ENCODE measurements at places on chromosomes 2 and 18. TPM values are rescaled to one million over a fixed set of nuclear protein-coding genes. Genes with fewer than 3 reads are reported as not detected.

The SNTG2 gene
- 0.46 TPM for polyA plus RNA-seq

The EFHD1 gene
- 30.1 TPM for polyA plus RNA-seq

- no peak for DNase-seq
Measured at GRCh38 chr2:18664421-18664820, 75.1 kb upstream of the NT5C1B start.

The NEU4 gene
- polyA plus RNA-seq: 7.0 TPM

The ABHD1 gene
- 0.49 TPM for polyA plus RNA-seq

The RPRM gene
- 1.9 TPM for polyA plus RNA-seq

GRCh38 chr2:200320344-200320743, 13.9 kb downstream of the SPATS2L start:
- DNase-seq: no peak

DNA sequence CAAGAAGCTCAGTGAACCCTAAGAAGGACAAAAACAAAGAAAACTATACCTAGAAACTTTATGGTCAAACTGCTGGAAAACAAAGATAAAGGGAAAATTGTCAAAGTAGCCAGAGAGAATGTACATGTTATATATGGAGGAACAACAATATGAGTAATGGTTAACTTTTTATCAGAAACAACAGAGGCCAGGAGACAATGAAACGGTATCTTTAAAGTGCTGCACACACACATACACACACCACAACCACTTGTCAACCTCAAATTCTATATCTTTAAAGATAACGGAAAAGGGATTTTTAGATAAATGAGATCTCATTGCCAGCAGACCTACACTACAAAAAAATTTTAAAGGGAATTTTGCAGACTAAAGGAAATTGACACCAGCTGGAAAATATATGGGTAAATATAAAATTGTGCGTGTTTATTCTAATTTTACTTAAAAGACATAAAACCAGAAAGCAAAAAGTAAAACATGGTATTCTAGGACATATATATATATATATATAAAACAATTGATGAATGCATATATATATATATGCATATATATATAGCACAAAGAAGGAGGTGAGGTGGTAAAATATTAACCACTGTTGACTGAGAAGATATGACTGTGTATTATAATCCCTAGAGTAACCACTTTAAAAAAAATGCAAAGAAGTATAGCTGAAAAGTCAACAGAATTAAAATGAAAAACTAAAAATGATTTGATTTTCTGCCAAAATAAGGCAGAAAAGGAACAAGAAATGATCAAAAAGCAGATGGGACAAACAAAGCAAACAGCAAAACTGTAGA, 172.0 kb downstream of the SRBD1 start:
- no peak for DNase-seq

DNA sequence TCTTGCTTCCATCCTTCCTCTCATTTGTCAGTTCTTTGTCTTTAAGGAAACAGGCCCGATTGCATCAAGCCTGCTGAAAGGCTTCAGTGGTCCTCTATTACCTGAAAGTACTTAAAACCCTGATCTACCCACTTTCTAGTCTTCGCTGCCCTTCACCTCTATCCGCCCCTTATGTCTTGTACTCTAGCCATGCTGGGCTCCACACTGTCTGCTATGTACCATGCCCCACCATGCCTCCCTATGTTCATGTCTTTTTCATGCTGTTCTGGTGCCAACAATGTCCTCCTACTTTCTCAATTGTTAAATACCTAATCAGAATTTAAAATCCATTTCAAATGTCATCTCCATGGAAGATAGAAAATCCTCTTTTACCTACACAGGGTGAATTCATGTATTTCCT, 28.2 kb downstream of the CRYGD start:
- no peak for DNase-seq

DNA sequence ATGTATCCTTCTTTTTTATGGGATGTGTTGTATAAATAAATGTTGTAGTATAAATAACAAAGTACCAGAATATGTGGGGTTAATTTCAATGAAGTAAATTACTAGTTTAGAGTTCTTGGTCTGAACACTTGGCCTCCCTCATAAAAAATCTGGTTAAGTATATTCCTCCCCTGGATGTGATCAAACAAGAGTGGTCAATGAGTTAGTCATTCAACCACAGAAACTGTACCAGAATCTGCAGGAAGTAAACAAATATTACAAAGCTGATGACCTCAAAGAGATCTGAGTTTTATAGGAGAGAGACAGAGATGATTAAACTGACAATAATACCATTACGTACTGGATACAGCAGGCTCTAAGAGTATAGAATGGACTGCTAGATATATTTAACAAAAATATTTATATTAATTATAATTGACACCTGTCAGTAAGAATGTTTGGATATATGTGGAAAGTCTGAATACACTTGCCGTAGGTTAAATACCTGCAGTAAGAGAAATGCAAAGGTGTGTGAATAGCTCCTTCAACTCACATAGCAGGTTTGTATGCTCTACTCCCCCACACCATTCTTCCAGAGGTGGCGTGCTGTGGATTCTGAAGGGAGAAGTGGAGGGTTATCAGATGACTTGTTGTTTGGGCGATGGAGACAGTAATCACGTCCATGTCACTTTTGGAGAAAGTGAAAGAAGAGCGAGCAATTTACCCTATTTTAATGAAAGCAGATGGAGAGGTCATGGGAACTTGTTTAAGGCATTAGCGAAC, 108.3 kb upstream of the LRATD1 start:
- no peak for DNase-seq

The HOXD11 gene
- polyA plus RNA-seq: not detected

DNA sequence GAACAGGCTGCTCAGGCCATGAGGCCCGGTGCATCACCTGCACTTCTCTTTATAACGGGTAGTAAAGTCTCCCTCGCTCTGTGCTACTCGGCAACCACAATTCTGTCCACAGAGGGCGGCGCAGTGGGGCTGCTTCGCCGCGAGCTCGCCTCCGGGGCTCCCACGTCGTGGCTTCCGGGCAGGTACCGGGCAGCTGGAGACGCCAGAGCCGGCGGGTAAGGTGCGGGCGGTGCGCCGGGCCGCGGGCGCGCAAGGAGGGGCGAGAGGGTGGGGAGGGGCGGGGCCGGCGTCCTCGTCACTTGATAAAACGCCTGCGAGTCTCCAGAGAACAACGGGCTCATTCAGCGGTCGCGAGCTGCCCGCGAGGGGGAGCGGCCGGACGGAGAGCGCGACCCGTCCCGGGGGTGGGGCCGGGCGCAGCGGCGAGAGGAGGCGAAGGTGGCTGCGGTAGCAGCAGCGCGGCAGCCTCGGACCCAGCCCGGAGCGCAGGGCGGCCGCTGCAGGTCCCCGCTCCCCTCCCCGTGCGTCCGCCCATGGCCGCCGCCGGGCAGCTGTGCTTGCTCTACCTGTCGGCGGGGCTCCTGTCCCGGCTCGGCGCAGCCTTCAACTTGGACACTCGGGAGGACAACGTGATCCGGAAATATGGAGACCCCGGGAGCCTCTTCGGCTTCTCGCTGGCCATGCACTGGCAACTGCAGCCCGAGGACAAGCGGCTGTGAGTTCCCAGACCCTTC, at the start of gene ITGA6:
TSS of gene ITGA6 (plus strand) at position 331 of the 734 bp plus-strand sequence.
- no peak for DNase-seq

- no peak for DNase-seq
Measured at GRCh38 chr18:28079883-28080282, 97.0 kb downstream of the CDH2 start.

The AGAP1 gene
- 25.9 TPM for polyA plus RNA-seq

GRCh38 chr18:28684746-28685355, 507.9 kb upstream of the CDH2 start:
- DNase-seq: no peak

DNA sequence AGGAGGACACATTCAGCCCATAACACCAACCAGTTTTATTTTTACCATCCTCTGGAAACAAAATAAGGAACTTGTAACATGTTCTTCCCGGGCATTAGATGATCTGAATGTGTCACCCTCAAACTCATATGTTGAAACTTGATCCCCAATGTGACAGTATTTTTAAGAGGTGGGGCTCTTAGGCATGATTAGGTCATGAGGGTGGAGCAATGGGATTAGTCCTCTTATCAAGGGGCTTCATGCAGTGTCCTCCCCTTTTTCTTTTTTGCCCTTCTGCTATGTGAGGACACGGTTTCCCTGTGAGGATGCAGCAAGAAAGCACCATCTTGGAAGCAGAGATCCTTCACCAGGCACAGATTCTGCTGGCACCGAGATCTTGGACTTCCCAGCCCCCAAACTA, 401.5 kb upstream of the TRIB2 start:
- DNase-seq: no peak

- DNase-seq: no peak
Measured at GRCh38 chr2:231765496-231765929, 15.6 kb downstream of the PDE6D start.

The PLCL1 gene
- polyA plus RNA-seq: 14.3 TPM

DNA sequence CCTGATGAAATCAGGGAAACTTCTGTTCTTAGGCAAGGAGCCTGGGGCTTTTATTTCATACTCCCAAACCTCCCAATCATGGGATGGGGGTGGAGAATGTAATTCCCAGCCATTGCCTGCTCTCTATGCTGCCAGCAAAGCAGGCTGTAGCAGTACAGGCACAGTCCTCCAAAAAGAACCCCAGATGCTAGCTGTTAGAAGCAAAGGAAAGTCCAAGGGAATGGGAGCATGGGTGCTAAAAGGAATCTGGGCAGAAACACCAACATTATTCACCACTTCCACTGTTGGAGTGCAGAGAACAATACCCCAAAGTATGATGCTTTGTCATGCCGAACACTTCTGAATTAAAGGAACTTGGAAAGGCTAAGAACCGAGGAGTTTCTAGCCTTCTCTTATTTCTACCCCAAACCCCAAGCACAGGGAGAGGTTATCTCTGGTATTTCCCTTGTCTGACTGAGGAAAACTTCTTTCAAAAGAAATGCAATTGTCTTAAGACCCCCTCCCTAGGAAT, 24.7 kb downstream of the MDH1 start:
- DNase-seq: no peak

The VWA3B gene
- polyA plus RNA-seq: 1.6 TPM

The DRC1 gene
- 0.16 TPM for polyA plus RNA-seq

DNA sequence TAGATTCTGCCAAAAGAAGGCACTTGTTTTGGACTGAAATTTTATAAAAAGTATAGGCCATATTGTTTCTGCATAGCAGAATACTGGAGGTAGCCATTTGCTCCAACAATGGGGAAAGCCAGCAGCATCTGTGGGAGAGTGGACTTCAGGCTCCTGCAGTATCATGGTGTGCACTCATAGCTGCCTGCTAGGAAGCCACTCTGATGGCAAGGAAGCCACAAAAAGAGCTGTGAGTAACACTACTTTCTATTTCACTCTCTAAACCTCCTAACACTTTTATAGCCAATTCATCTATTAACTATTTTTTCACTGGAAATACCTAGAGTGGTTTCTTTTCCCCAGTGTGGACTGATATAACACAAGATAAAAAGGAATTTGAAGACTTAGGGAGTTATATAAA, 144.4 kb upstream of the KCNJ3 start:
- no peak for DNase-seq

The RTP5 gene
- polyA plus RNA-seq: 0.08 TPM

GRCh38 chr2:237889811-237890210, 30.4 kb downstream of the RAMP1 start:
- DNase-seq: no peak
